ENCODE measurements at places on chromosomes 12 and 14.

- no peak for DNase-seq
Measured at GRCh38 chr12:11656550-11656949, 7.1 kb downstream of the ETV6 start.

- DNase-seq = no peak
Measured at GRCh38 chr14:90936757-90937440, 120.7 kb upstream of the TTC7B start.

- DNase-seq = no peak
Measured at GRCh38 chr12:100544165-100544564, 29.3 kb upstream of the GAS2L3 start.

DNA sequence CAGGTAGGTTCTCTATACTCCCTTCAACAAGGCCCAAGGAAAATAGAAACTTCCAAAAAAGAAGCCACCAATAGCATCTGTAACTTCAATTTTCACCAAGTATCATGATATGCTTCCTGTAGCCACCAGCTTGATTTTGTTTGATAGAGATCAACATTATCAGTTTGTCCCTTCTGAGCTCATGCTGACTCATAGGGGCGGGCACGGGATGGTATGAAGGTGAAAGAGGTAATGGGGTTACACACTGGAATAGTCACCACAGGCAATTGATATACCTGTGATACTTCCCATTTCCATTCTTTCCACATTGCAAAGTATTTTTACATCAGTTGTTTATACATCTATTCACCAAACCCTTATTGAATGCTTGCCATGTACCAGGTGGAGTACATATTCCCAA, 134.1 kb downstream of the KCNA5 start:
- no peak for DNase-seq

DNA sequence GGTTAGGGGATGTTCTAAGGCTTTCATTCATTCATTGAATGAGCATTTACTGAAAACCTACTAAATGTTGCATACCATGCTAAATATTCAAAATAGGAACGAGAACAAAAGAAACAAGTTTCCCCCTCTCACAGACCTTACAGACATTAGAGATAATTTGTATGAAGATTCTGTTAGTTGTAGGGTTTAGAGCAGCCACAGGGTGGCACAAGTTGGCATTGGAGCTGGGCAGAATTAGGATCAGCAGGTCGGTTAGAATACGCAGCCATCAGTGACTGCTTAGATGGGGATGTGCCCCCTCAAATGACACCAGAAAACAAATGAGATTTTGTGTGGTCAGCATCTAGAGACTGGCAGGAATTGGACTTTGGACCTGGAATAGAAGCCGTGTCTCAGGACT, 166.3 kb upstream of the DAAM1 start:
- DNase-seq = no peak

- no peak for DNase-seq
Measured at GRCh38 chr14:95730126-95730525, 16.2 kb upstream of the TCL1A start.

DNA sequence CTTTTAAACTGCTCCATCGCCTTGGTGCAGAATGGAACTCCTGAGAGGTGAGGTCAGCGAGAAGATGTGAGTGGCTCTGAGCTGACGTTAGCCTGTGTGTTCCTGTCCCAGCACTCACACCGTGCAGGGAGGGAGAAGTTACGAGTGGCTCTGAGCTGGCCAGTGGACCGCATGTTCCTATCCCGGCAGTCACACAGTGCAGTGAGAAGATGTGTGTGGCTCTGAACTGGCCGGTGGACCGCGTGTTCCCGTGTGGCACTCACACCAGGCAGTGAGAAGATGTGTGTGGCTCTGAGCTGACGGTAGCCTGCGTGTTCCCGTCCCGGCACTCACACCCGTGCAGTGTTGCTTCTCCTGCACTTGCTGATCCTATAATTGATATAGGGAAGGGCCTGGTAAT, 59.9 kb downstream of the VCPKMT start:
- no peak for DNase-seq

DNA sequence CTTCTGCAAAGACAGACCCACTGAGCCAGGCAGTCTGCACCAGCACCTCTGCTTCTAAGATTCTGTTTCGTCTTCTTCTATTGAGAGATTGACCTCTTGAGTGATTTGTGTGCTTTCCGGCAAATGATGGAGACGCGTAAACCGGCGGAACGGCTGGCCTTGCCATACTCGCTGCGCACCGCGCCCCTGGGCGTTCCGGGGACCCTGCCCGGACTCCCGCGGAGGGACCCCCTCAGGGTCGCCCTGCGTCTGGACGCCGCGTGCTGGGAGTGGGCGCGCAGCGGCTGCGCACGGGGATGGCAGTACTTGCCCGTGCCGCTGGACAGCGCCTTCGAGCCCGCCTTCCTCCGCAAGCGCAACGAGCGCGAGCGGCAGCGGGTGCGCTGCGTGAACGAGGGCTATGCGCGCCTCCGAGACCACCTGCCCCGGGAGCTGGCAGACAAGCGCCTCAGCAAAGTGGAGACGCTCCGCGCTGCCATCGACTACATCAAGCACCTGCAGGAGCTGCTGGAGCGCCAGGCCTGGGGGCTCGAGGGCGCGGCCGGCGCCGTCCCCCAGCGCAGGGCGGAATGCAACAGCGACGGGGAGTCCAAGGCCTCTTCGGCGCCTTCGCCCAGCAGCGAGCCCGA, 703 bp downstream of the ASCL4 start:
- no peak for DNase-seq

All from transverse colon (tissue), 4 donors.